ENCODE measurements at places on chromosomes 12 and 14.

DNA sequence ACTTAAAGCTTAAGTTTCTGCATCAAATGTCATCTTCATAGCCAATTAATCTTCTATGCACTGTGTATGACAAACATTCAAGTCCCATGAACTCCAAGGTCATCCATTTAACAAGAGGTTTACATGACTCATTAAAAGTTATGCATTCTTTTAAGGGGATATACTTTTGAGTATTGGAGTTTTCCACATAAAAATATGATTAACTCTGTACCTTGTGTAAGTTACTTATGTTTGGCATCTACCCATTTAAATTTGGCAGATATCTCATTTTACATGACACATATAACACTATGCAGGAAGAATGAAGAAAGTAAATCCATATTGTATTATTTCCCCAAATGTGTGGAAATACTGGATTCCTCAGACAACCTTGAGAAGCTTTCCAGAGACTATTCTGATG, 240.2 kb downstream of the PAX9 start:
- no peak for DNase-seq

GRCh38 chr12:122856999-122857671, 21.9 kb downstream of the HIP1R start:
- no peak for DNase-seq

GRCh38 chr12:83153177-83153576, 466.5 kb downstream of the TMTC2 start:
- no peak for DNase-seq

GRCh38 chr12:122040579-122041386, 19.1 kb downstream of the BCL7A start:
- no peak for DNase-seq

GRCh38 chr14:24339284-24340151, at the start of gene RIPK3:
TSS of gene RIPK3 (minus strand) at chr14:24339991. CDS start at chr14:24339826, 165 bp downstream.
- peak; percentile 73 for DNase-seq

DNA sequence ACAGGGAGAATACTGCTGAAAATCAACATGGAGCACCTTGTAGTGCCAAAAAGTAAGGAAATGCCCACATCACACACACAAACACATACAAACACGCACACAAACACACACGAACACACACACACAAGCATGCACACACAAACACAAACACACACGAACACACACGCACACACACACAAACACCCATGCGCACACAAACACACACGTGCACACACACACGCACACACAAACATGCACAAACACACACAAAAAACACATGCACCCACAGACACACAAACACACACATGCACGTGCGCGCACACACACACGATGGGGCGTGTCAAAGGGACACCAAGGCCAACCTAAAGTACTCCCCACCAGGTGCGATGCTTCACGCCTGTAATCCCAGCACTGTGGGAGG, 61.7 kb upstream of the C14orf180 start:
- no peak for DNase-seq

GRCh38 chr14:33315721-33316120, 377.0 kb downstream of the NPAS3 start:
- DNase-seq: no peak

- peak; percentile 66 for DNase-seq
Observed at GRCh38 chr14:91947475-91948184, at the start of gene FBLN5. TSS of gene FBLN5 (minus strand) at chr14:91947694. CDS start at chr14:91947229, 465 bp downstream.

- no peak for DNase-seq
Observed at GRCh38 chr12:114439817-114440216, 33.9 kb upstream of the TBX5 start.

- DNase-seq: no peak
Observed at GRCh38 chr14:33062476-33062875, 123.8 kb downstream of the NPAS3 start.

DNA sequence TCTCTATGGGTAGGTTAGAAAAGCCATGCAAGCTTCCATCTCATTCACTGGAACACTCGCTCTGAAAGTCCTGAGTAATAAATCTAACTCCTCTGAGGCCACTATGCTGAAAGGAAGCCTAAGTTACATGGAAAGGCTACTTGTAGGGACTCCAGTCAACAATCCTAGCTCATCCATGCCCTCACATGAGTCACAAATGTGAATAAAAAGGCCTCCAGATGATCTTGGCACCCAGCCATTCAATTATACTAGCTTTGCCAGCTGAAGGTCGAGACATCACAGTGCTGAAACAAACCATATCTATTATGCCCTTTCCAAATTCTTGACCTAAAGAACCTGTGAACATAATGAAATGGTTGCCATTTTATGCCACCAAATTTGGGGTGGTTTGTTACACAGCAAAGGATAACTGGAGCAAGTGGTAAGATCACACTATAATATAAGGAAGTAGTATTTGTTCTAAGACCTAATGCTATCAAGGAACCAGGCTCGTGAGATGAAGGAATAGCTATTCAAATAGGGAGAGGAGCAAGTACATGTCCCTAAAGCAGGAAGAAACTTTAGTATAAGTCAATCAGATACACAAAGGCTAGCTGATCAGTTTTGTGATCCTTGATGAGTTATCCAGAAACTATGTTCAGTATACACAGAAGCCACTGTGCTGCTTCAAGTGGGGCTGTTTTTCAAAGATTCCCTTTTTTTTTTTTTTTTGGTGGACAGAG, 142.1 kb downstream of the MED13L start:
- DNase-seq: no peak

GRCh38 chr12:109695961-109696461, 17.6 kb upstream of the FAM222A start:
- no peak for DNase-seq

DNA sequence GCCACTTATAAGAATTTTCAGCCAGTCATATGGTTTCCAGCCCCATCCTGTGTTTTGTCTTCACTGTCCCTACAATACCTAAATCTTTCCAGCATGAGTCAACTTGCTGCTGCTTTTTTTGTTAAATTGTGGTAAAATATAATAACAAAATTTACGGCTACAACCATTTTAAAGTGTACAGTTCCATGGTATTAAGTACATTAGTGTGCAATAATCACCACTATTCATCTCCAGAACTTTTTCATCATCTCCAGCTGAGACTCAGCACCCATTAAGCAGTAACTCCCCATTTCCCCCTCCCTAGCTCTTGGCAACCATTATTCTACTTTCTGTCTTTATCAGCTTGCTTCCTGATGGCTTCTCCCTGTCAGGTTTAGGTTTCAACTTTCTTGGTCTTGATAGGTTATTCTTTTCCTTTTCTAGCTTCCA, 39.1 kb downstream of the FRS2 start:
- no peak for DNase-seq

DNA sequence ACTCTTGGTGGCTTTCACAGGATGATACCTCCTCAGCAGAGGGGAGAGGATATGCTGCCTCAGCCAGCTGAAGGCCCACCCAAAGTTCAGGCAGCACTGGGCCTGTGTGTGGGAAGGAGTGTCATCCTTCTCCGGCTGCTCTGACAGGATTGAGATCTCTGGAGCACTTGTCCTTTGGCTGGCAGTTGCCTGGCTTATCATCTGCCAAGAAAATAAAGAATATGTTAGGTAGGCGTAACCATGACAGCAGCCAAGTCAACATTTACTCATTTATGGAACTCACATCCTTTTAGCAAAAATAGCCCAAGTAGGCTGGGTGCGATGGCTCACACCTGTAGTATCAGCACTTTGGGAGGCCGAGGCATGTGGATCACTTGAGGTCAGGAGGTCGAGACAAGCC, 68.5 kb downstream of the PPFIBP1 start:
- DNase-seq: no peak

DNA sequence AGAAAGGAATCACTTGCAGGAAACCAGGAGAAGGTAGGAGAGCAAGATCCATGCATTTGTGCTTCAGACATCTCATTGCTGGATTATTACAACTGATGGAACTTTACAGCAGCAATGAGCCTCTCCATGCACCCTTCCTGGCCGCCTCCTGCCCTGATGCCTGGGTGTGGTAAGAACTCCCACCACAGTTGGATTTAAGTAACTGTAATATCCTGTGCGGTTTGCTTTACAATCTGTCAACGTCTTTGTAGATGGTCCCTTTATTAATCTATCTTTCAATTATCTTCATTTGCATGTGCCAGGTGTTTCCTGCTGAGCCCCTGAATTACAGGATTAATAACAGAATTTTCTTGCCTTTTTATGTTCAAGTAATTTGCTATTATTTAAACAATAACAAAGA, 1300.5 kb upstream of the TMEM132C start:
- DNase-seq: no peak

Measured in suppressor macrophage (primary cell).